Right cardiac atrium (tissue), 5 donors: ENCODE measurements at places on chromosomes 2 and 18.

GRCh38 chr18:34691614-34692013 is 18.5 kb upstream of the DTNA start:
- no peak for DNase-seq

DNA sequence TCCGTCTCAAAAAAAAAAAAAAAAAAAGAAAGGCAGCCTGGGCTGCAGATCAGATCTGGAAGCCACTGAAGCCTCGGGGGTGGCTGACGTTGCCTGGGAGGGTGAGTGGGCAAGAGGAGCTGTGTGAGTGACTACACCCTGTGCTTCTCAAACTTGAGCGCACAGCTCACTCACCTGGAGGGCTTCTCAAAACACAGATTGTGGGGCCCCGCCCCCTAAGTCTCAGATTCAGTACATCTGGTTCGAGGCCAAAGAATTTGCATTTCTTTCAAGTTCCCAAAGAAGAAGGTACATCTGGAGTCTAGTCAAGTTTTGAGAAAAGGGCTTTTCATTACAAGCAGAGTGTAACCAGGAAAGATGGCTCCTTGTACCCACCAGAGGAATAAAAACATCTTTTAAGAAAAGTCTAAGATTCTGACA is 97.7 kb upstream of the CAB39 start:
- no peak for DNase-seq

- DNase-seq = no peak
These were observed 69.9 kb downstream of the KCNH7 start for GRCh38 chr2:162768656-162769055.

DNA sequence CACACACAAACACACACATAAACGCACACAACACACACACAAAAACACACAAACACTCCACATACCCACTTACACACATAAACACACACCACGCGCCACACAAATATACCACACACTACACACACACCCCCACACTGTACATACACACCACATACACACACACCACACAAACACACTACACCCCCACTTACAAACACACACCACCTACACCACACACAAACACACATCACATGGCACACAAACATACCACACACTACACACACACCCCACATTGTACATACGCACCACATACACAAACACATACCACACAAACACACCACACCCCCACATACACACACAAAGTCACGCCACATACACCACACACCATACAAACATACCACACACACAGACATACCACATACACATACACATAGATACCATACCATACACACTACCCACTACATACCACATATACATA is 59.9 kb downstream of the TWIST2 start:
- no peak for DNase-seq

GRCh38 chr2:4618630-4619228 is 915.4 kb downstream of the DCDC2C start:
- DNase-seq = no peak

- no peak for DNase-seq
These were observed 8.2 kb downstream of the ZFP36L2 start for GRCh38 chr2:43218155-43218701.

- DNase-seq = no peak
These were observed 593.1 kb upstream of the NRXN1 start for GRCh38 chr2:51624995-51625394.

DNA sequence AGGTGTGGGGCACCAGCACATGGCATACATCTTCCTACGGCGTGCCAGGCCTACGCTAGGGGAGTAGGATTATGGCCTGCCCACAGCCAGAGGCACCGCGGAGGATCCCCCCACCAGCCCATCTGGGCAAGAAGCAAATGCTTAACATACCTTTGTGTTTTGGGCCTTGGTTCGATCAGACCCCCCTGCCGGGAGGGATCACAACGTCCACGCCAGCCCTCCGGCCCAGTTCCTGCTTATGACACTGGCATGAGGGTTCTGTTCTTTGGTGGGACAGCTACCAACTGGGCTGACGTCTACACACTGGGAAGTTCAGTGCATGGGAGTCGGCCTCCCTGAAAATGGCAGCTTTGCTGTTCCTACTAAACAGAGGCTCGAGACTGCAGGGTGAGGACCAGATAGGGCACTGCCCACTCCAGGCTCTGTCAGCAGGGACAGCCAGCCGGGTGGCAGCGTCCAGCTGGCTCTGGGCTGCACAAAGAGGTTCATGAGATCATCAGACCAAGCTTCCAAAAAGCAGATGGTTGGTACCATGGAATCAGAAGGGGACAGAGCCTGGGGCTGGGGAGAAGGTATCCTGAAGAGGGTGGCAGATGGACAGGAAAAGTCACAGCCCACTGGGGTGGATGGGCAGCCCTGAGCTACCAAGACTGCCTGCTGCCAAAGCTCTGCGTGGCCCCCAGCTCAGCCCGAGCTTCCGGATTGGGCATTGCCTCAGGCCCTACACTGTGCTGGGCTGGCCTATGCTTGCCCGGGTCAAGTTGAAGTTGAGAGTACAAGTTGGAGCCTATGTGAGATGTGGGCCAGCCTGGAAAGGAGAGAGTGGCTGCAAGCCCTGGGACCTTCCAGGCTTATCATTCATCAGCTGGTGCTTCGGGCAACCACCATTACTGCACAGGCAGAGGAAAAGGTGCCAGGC is 61.7 kb upstream of the TEX51 start:
- no peak for DNase-seq

- DNase-seq = no peak
These were observed 28.2 kb downstream of the BIN1 start for GRCh38 chr2:127078666-127079270.
